ENCODE measurements at places on chromosomes 4 and X.
A peak's percentile ranks its signal among the peaks of the same experiment; 100 is the strongest.

GRCh38 chr4:5750052-5750945, 39.3 kb downstream of the EVC start:
- DNase-seq, result no peak

DNA sequence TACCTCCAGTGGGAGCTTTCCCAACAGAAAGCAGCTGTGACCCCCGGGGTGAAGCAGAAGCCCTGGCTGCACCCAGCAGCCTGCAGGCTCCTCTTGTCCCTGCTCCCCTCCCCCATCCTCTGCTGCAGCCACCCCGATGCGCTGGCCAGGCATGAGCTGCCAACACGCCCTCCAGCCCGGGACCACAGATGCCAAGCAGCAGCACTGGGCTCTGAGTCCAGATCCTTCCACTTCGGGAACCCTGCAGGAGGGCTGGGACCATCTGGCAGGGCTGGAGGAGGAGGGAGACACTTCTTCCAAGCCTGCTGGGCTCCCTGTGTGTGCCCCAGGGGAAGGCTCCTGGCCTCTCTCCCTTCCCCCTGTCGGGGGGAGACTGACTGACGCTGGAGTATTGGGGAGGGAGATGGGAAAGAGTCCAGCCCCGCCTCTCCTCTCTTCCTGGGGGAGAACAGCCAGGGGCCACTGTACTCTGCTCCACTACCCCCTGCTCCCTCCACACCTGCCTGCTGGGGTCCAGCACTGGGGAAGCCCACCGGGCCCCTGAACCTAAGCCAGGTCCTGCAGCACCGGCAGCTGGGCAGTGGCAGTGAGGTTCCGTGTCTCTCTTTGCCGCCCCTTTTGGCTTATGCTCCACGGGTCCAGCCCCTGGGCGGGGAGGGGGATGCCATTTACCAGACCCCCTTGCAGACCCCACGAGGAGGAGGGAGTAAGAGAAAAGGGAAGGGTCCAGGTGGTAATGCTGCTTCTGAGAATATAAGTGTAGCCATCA, 55.7 kb downstream of the PPP2R2C start:
- no peak for DNase-seq

GRCh38 chrX:3962511-3963311, 249.3 kb upstream of the PRKX start:
- DNase-seq, result peak; percentile 27

- no peak for DNase-seq
These were observed 162.1 kb downstream of the APBB2 start for GRCh38 chr4:41052287-41052686.

GRCh38 chr4:3193531-3194203, 55.3 kb upstream of the MSANTD1 start:
- peak; percentile 47 for DNase-seq

DNA sequence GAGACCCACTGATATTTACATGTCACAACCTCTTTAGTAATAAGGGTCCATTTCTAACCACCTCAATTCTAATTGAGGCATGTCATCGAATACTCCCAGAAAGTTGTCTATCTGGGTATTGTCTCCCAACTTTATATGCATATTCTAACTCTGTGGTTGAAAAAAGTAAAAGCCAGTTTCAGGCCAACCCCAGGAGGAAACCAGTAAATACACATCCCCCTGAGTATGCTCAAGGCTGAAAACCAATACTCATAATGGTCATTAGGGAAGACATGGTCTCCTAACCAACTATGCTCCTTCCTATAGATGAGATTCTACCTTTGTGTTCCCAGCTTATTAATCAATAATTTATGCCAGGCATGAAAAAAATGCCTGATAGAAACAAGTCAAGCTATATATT, 96.6 kb downstream of the SH3KBP1 start:
- no peak for DNase-seq

DNA sequence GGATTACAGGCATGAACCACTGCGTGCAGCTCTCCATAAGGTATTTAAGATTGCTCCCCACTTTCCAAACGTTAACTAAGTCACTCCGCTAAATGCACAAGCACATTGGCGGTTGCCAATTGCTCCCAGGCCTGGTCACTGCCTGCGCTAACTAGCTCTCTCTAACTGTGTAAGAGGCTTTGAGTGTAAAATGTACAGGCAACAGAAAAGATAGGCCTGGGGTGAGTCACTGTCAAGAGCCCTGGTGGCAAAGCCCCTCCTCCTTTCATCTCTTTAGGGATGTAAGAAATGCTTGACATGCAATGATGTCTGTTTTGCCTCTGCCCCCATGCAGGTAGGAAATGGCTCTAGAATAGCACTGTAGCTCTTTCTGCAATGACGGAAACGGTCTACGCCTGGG, 329.7 kb upstream of the GATB start:
- DNase-seq, result peak; percentile 40

DNA sequence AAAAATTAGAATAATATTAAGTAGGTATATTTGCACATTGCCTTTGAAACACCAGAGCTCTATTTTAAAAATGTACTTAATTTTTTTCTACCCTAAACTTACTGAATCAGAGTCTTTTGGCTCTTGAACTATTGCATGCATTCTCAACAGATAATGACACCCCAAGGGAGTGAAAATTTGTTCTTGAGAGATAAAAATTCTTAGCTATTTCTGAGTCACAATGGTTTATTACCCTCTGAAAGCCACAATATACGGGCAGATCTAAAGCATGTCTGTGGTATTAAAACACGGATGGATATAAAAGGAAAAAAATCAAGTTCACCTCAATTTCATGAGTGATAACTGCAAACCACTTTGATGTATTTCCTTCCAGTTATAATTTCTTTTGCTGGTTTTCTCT, 636.3 kb upstream of the FTHL17 start:
- no peak for DNase-seq

GRCh38 chrX:51893931-51894696, 691 bp downstream of the MAGED1 start:
- peak; percentile 43 for DNase-seq

DNA sequence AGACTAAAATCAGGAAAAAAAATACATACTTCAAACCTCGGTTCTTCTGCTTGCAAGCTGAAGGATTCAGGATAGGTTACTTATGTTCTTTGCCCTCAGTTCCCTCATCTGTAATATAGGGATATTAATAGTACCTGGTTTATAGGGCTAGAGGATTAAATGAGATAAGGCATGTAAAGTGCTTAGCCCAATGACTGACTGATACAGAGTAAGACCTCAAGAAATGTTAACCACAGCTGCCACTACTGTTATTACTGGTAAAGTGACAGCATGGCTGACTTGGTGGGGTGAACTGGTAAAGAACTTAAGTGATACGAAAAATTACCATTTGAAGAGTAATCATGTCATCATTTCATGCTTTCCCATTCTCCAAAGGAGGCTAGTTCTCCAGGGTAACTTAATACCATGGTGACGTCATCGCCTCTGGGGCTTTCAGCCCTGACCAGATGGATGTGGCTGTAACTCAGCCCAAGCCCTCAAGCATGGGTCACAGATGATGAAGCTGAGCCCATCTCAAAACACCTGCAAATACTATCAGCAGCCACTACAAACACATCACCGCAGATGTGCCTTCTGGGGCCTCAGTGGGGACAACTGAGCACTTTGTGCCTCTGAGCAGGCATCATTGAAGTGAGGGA, 44.5 kb upstream of the SCML1 start:
- DNase-seq, result peak; percentile 96

- no peak for DNase-seq
These were observed 191.0 kb upstream of the EMCN start for GRCh38 chr4:100708776-100709175.

- DNase-seq, result no peak
These were observed 354.6 kb upstream of the AGA start for GRCh38 chr4:177796841-177797240.

GRCh38 chrX:47637546-47638195, 7.9 kb upstream of the CFP start:
- no peak for DNase-seq

DNA sequence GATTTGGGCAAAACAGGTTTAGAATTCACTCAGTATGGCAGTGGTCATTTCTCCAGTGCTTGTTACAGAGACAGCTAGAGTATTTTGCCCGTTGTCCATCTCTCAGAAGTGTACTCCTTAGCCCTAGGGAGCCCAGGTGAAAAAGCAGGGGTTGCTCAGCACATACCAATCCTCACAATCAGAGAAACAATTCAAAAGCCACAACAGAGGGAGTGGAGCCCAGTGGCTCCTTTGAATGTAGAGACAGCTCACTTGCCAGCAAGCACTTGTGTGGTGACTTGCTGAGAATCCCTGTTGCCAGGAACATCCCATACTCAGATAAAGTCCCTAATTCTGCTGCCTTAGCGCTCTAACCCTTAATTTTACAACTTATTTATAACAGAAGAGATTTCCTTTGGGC, 1488.3 kb downstream of the RPA4 start:
- no peak for DNase-seq

DNA sequence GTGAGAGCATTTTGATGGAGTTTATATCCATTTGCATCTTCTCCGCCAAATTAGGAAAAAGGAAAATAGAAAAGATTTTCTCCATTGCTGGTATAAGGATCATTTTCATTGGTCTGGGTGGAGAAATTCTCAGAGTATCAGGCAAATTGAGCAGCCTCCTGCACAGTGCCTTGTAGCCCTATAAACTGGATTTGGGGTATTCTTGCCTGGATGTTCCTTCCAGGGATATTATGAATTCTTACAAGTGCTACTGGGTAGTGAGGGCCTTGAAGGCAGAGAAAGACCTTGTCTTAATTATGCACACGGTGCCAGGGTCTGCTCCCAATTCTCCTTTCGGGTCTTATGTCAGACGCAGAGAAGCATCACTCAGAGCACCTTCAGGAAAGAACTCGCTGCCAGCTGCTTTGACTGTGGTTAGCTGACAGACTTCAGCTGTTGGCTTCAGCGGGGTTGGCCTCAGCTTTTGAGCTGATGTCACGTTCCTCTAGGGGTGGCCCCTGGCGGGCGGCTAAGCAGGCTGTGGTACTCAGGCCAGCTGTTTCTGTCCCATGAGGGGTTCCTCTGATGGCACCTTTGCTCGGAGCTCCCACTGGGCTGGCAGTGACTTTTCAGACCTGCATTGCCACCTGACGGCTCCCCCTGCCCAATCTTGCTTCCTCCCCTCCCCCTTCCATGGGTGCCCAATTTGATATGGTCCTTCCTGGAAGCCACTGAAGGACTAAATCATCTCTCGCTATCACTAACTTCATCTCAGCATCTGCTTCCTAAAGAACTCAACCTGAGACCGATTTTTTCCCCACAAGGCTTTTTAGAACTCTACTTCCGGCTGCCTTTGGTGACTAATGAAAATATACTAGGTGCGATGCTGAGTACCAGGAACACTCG, 519.5 kb downstream of the BCOR start:
- DNase-seq, result no peak

- no peak for DNase-seq
These were observed 91.0 kb downstream of the PDE5A start for GRCh38 chr4:119537586-119537985.

DNA sequence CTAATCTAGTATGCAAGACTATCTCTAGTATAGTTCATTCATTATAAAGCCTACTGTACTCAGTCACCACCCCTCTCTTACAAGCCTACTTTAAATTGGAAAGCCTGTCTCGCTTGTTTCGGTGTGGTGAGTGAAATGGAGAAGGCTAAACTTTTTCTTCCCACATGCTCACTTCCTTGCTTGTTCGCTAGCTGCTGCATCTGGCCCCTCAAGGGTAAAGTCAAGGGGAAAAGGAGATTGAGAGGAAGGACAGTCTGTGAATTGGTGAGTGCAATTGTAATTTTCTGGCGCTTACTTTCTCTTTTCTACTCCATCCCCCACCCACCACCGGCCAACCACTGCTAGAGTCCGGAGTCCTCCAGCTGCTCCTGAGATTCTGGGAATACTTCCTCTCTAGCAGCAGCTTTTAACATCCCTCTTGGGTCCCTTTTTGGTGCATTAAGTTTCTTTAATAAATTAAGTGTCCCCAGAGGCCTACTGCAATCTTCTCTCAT, 12.1 kb upstream of the ARAP2 start:
- no peak for DNase-seq

DNA sequence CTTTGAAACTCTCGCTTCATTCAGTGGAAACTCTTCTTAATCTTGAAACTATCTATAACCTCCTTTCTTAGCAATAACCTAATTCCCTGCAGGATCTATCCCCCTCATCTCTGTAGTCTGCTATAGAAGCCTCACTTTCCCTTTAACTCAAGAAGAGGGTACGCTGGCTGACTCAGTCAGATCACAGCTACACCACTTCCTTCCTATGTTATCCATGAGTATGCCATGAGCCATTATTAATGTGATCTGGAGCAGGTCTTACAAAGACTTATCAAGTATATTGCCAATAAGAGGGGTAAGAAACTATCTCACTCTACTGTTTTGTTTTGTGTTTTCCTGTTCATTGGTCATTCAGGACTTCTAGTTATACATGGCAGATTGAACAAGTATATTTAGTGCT, 165.3 kb downstream of the PJA1 start:
- DNase-seq, result no peak

Data from DMS53 (cell line).